Cortex of kidney (tissue), 1 donor: ENCODE measurements at places on chromosomes 16 and 17.

DNA sequence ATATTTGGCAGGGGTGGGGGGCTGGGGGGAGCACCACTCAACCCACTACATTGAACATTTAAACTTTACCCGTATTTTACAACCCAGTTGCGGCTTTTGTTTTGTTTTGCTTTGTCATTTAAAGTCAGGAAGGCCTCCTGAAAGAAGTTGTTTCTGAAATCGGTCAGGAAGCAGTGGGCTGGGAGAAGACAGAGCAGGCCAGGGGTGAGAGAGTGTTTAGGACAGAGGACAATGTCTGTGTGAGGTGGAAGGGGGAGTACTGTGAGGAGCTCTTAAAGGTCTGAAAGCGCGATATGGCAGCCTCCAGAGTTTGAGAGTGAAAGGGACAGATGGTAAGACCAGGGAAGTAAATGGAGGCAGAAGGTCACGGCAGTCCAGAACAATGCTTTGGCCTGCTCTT is 6.1 kb upstream of the WFIKKN2 start:
- no peak for DNase-seq

DNA sequence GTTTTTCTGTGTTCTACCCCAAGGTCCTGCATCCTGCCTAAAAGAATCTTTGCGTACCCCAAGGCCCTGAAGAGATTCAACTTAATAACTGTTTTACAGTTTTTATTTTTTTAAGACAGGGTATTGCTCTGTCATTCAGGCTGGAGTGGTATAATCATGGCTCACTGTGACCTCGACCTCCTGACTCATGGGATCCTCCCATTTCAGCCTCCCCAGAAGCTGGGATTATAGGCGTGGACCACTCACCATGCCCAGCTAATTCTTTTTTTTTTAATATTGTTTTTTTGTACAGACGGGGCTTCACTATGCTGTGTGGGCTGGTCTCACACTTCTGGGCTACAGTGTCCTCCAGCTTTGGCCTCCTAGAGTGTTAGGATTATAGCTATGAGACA is 9.3 kb upstream of the FAAP100 start:
- no peak for DNase-seq

- no peak for DNase-seq
Observed at GRCh38 chr17:83064021-83064731, 15.2 kb upstream of the METRNL start.

DNA sequence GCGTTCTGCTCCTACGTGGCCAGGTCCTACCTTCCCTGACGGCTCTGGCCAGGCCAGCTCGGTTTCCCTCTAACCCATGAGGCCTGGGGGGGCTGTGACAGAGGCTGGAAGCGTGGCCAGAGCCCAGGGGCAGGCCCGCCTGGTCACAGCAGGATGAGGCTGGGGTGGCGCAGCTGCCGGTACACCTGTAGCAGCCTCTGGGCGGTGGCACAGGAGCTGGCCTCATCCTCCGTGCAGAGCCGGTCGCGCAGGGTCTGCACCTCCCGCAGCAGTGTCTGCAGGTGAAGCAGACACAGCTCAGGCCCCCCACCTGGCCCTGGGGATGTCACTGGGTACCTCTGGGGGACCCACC is 11.5 kb downstream of the FAAP100 start:
- DNase-seq, result no peak

DNA sequence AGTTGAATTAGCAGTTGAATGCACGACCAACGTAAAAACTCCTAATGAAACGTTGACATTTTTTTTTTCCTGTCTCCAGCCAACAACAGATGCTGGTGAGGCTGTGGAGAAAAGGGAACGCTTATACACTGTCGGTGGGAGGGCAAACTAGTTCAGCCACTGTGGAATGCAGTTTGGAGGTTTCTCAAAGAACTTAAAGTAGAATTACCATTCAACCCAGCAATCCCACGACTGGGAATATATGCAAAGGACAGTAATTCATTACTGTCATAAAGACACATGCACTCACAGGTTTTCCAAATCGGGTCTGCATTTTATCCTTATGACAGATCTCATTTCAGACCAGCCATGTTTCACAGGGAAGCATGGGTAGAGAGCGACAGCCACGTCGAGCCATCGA is 3.5 kb upstream of the WFDC1 start:
- DNase-seq, result no peak

DNA sequence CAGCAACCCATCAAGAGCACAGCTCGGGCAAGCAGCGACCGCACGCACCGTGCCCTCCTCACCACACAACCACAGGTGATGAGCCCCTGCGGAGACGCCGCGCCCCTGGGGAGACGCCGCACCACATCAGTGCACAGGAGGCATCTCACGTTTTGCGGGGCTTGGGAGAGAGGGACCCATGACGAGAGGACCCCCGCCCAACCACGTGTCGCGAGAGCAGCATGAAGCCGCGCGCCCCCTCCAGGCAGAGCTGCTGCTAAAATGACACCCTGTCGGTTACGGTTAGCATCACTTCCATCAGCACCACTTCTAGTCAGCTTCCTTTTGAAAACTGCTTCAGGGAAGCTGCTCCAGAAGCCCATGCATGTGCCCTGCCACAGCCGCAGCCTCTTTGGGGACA is 45.3 kb downstream of the KLHDC4 start:
- no peak for DNase-seq

- no peak for DNase-seq
Observed at GRCh38 chr17:40317345-40317873, 8.4 kb downstream of the RARA start.

DNA sequence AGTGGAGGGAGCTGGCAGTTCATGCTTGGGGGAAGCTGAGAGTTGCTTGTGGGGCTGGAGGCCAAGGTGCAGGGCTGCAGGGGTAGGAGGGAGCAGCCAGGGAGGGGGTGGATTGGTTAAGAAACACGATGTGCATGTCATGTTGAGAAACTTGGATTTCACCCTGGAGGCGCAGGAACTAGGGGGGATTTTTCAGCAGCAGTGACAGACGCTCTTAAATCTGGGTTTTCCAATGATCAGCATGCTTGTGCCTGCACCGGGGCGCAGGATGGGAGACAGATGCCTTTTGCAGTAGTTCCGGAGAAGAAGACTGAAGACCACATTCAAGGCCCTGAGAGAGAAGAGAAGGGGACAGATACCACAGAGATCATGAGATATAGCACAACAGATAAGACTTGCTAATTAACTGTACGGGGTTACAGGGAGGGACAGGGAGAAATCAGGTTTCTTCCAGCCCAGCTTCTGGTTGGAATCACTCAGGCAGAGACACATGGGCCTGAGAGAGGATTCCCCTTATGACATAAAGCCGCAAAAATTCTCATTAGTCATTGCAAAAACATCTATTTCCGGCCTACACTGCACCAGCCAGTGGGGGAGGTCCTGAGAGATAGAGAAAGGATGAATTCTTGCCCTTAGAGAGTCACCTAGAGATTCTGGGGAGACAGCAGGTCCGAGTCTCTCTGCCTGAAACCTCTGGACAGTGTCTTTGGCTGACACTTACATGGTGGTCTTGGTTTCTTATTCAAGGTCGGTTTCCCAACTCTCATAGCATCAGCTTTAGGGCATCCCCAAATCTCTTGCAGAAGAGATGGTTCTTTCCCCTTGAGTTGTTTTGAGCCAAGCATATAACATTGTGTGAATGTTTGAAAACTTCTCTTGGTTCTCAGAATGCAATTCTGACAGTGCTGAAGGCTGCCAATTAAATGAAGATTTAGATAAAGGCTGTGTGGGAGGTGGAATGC is 27.1 kb downstream of the CDH13 start:
- no peak for DNase-seq

GRCh38 chr17:52986056-52986662 is 827.6 kb upstream of the CA10 start:
- no peak for DNase-seq

DNA sequence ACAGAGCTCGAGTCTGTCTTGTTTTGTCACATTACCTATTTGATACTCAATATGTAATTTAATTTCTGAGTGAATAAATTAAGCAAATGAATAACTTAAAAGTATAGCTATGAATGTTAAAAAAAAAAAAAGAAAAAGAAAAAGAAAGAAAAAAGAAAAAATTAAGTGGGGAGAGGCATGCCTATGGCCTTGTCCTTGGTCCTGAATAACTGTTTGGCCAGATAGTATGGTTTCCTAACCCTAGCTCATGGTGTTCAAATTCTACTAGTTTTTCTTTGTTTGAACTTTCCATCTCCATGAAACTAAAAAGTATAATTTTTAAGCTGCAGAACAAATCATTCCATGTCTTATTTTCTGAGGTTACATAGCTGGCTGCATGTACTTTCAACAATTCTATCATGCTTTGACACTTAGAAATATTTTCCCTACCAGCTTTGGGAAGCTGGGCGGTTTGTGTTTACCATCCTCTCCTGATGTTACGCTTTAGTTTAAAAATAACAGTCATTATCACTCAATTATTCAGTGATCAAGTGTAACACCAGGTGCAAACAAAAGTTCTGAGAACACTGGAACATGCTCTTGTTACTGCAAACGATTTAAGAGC is 31.8 kb downstream of the TOX3 start:
- no peak for DNase-seq

DNA sequence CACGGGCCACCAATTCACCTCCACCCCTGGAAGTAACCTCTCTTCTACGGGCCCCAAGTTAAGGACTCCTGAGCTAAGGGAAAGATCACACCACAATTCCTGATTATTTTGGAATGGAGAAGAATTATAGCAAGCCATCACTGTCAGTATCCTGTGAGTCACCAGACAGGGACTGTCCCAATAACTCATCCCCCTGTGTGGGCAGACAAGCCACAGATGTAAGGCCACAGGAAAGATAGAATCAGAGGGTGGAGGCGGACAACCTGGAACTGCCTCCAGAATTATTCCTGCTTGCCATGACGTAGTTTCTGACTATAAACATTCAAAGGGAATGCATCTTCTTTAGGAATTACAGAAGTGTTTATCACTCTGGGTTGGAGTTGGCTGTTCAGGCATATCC is 5.8 kb upstream of the MYO1D start:
- no peak for DNase-seq

GRCh38 chr17:43881758-43882505 is 25.4 kb downstream of the MPP2 start:
- DNase-seq, result no peak

DNA sequence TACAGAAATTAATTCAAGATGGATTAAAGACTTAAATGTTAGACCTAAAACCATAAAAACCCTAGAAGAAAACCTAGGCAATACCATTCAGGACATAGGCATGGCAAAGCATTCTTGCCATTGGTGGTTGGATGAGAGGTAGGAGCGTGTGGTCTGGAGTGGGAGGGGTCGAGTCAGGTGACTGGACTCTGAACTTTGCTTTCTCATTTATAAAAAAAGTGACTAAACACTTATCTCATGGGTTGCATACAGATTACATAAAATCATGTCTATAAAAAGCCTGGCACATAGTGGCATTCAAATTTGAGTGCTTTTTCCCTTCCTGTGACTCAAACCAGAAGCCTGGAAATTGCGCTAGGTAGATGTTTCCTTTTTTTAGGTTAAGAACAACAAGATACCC is 159.7 kb upstream of the SHISA6 start:
- no peak for DNase-seq

DNA sequence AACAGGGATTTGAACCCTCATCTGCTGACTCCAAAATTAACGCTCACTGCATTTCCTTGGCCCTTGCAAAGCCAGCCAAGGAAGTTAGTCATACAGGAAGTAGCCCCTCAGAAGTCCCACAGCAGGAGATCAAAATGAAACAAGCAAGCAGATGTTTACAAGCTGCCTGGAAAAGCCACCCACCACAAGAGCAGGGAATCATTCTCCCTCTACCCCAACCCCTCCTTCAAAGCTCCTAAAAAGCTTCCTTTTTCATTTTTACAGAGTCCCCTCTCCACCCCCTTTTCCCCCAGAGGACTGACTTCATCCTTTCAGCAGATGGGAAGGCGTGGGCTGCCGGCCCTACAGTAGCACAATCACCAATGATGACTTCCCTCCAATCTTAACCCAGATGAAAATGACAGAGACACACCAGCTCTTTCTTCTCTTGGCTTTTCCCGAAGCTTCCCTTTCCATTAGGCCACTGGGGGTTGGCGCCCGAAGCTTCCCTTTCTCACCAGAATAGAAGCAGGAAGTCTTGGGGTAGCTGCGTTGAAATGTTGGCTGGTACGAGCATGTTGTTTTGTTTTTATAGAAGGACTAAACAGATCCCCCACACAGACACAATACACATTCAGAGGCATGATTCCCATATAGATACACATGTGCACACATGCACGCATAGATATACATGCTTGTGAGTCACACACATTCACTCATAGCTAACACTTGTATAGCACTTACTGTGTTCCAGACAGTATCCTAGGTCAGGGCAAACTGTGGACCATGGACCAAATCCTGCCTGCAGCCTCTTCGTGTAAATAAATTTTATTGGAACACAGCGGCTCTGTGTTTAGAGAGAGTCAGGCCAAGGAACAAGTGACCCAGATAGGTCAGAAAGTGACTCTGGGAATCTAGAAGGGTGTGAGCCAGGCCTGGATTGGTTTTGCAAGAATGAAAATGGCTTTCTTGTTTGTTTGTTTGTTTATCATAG is 17.4 kb downstream of the ITPRIPL2 start:
- no peak for DNase-seq
